ENCODE measurements at places on chromosomes 3 and 15.

- DNase-seq, result no peak
These were observed 42.6 kb downstream of the ADAMTS9 start for GRCh38 chr3:64645243-64645642.

DNA sequence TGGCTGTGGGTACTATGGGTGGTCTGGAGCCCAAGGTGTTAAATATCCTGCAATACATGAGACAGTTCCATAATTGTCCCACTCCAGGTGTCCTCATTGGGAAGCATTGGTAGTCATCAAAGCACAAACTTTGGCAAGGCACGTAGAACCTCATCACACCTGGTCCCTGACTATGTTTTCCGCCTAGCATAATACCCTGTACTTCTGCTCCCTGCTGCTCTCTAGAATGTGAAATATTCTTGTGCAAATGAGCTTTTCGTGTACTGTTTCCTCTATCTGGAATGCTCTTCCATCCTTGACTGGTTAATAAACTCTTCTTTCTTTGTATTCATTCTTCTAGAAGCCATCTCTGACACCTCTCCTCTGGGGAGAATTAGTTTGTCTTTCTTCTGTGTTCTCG is 103.2 kb downstream of the EBLN2 start:
- DNase-seq, result no peak

- no peak for DNase-seq
These were observed 73.4 kb downstream of the FAM174B start for GRCh38 chr15:92582206-92582605.

GRCh38 chr3:28334552-28334951 is 14.0 kb upstream of the ZCWPW2 start:
- no peak for DNase-seq

GRCh38 chr3:114420072-114420471 is 126.2 kb downstream of the TIGIT start:
- DNase-seq, result no peak

GRCh38 chr3:138097192-138098172 is 17.9 kb downstream of the DZIP1L start:
- peak; percentile 12 for DNase-seq

DNA sequence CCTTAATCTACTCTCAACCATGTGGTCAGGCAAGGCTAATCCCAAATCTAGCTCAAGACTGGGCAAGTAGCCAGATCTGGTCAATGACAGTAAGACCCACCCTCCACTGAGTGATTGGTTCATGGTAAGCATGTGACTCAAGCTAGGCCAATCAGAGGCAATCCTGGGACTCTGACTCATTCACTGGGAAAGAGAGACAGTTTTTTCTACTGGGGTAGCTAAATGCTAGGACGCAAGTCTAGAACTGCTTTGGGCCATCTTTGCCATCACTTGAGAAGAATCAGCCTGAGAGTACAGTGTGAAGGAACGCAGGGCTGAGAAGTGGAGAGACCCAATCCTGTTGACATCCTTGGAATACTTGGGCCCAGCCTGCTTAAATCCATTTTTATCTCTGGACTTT is 9.4 kb upstream of the RAD18 start:
- no peak for DNase-seq

DNA sequence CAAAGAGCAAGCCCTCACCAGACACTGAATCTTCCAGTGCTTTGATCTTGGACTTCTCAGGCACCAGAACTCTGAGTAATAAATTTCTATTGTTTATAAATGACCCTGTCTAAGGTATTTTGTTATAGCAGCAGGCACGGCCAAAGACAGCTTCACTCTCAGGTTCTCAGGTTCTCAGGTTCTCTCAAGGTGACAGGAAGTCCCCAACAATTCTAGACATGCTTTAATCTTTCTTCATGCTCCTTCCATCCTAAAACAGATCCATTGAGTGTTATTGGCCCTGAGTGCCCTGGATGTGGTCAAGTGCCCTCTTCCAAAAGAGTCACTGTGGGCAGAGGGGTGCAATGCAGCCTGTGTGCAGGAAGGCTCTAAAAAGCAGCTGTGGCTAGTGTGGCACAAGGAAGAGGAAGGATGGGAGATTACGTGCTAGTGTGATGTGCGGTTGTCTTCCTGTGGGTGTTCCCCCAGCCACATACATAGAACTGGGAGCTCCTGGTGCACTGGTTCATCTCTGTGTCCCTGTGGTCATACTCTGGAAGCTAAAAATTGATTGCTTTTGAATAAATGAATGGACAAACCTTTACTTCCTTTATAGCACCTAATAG is 11.0 kb upstream of the RAB7A start:
- no peak for DNase-seq

DNA sequence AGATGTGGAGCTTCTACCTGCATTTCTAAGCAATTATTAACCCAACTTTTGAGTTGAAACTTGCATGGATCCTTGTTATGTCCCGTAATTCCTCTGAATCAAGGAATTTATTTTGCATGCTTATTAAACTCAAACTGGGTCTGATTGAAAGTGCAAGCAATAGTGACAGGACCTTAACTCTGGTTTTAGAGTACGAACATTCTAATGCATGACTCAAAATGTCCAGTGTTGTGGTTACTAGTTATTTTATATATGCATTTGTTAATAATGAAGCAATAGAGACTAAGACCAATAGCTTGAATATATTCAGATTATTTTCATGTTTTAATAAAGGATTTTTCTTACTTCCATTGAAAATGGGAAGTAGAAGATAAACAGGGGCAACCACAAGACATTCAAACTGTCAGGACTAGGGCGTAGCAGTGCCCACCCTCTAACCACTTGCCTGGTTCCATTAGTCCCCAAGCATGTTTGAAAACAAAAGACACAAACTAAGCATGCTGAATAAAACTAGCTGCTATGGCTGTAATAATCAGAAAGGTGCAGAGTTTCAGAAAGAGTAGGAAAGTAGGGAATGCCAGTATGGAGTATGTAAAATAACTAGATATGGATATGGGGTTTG is 28.1 kb downstream of the OIP5 start:
- DNase-seq, result no peak

GRCh38 chr15:26157081-26157480 is 294.0 kb upstream of the ATP10A start:
- no peak for DNase-seq

GRCh38 chr3:190325923-190326322 is 3.7 kb upstream of the CLDN1 start:
- DNase-seq, result no peak

- no peak for DNase-seq
These were observed 579.8 kb upstream of the CCDC54 start for GRCh38 chr3:106797461-106797860.

DNA sequence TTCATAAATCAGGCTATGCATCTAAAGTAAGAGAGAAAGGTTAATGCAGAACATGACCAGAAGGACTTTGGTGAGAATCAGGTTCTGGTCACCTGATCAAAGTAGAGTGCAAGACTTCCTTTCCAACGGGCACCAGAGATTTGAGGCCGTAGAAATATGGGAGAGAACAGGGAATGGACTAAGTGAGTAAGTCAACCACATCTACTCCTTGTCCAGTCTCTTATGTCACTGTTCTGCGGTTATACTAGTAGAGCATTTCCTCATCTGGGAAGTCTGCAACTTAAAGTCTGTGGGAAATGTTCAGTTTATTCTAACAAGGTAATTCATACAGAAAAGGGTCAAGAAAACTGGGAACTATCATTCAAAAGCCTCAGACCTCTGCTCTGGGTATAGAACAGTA is 232.8 kb downstream of the CPNE4 start:
- DNase-seq, result no peak

DNA sequence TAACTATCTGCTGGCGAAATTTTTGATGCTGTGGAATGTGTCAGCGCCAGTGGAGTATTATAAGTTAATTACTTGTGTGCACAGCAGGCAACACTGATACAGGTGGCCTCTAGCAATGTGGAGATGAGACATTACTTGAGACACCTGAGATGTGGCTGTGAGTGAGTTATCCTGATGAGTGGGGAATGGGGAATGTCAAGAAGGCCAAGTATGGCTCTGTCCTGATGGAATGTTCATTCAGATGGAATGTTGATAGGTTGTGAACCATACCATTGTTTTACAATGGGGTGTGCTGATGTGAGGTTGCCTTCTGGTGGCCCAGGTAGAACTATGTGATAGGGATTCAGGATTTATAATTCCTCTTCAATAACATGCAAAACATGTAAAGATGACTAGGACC is 404.8 kb downstream of the PTPRG start:
- DNase-seq, result no peak
